ENCODE measurements at places on chromosomes 4 and X.

DNA sequence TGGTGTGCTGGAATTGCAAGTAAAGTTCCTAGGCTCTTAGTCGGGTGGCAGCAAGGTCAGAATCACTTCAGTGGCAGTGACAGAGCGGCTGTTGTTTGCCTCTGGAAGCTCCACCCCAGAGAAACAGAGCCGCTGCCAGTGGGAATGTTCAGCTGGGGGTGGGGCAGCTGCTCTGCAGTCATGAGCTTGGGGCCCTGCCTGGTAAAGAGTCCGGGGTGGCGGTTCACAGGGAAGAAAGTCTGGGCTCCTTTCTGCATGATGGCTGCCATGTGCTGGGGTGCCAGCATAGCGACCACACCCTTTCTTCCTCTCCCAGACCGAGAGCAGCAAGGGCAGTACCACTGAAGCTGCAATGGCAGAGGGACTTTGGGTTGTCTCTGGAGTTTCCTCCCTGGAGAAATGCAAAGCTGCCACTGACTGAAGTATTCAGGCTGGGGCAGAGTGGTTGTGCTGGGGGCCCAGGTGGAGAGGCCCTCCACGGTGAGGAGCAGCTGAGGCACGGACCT, 108.8 kb upstream of the CENPE start:
- DNase-seq = peak; percentile 15

DNA sequence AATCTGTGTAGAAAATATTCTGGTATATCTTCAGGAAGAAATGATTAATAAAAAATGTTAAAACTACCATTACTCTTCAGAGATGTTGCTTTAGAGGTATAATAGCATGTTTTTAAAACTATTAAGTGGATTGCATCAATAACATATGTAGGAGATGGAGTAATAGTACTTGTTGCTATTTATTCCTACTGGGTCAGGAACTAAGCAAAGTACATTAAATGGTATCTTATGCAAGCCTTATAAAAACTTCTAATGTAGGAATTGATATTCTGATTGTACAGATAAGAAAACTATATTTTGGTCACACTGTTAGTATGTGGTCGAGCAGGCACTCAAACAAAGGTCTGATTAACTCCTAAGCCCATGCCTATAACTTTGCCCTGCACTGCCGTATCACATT, 31.4 kb upstream of the PDLIM5 start:
- DNase-seq = no peak

DNA sequence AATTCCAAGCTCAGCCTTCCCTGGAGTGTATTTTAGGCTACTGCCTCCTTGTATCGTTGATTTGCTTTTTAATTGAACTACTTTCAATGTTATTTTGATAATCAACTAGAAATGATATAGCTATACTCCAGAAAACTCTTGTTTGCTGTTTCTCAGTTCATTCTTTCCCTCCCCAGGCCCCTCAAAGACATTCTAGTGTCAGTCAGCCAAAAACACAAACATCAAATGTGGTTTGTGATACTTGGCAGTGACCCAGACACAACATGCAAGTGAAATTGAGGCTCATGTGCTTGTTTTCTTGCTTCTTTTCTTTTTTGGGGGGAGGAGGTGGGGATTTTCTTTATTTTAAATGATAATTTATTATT, 7.6 kb downstream of the FAT4 start:
- DNase-seq = no peak

DNA sequence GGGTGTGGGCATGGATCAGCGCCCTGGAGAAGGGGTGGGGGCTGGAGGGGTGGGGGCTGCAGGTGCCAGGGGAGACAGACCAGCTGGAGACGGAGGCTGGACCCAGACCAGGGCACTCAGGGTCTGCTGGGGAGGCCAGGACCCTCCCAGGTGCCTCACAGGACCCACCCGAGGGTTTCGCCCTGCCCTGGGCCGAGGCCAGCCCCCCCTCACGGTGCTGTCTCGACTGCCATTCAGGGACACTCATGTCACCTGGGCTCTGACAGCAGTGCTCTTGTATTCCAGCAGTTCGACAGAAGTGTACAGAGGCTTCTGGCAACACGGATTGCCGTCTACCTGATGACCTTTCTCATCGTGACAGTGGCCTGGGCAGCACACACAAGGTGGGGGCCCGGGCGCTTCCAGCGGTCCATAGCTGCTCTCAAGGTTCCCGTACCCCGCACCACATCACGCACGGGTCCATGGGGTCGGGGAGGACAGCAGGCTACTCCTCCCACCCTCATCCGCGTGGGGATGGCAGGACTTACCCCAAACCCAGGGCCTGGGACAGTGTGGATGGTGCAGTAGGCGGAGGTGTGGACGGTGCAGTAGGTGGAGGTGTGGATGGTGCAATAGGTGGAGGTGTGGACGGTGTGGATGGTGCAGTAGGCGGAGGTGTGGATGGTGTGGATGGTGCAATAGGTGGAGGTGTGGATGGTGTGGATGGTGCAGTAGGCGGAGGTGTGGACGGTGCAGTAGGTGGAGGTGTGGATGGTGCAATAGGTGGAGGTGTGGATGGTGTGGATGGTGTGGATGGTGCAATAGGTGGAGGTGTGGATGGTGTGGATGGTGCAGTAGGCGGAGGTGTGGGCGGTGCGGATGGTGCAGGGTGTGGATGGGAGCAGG, 18.1 kb downstream of the TMEM175 start:
- no peak for DNase-seq

GRCh38 chrX:64850371-64851082, 125.7 kb downstream of the ZC4H2 start:
- no peak for DNase-seq

DNA sequence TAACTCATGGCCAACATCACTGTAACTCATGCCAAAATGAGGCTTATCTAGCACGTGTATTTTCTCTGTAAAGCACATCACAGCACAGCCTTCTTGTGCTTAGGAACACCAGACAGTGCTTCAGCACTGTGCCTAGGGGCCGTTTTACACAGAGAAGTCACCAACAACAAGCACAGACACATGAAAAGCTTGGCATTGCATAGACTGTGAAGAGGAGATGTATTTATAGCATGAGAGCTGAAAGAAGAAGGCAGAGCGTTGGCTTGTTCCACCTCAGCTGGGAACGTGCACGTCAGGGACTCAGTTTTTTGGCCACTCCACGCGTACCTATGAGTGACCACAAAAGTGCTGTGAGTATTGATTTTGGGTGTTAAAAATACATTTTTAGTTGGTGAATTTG, 116.3 kb upstream of the SFRP2 start:
- no peak for DNase-seq

GRCh38 chr4:138673053-138673452, 342.5 kb upstream of the NOCT start:
- DNase-seq = no peak

GRCh38 chrX:37454537-37455285, 105.5 kb downstream of the PRRG1 start:
- no peak for DNase-seq

DNA sequence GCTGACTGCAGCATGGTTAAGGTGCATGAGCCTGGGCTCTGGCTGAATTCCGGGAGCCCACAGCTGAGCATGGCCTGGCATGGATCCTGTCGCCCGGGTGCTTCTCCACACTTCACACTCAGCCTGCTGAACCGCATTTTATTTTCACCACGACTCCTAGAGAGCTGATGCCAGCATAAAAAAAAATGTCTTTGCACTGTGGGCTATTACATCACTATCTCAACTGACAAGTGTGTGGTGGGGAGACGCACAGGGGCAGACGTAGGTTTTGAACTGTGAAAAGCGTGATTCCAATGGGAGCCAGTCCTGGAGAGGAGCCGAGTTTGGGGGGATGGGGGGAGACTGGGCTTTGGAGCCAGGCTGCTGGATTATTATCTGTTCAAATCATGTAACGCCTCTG, 36.8 kb downstream of the BCOR start:
- no peak for DNase-seq

DNA sequence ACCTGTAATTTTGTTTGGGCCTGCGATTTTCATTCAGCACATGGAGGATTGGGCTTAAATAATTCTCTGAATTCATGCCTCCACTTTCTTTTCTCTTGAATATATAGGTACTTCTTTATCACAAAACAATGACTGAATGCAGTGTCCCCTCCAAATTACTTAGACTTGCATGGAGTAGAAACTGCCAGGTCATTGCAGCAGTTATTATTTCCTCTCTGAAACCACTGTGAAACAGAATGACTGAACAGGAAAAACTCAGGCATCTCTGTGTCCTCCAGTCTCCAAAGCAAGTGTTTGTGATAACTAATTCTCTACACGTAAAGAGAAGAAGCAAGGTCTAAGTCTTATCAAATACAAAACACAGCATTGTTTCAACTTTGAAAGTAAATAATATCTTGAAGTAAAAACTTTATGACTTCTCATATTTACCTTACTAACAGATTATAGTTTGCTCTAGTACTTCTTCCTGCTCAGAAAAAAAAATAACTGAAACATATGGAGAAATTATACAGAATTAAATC, 144.5 kb upstream of the DIAPH2 start:
- DNase-seq = no peak
